CD4-positive, alpha-beta T cell (primary cell): ENCODE measurements at places on chromosomes 7 and 10.

DNA sequence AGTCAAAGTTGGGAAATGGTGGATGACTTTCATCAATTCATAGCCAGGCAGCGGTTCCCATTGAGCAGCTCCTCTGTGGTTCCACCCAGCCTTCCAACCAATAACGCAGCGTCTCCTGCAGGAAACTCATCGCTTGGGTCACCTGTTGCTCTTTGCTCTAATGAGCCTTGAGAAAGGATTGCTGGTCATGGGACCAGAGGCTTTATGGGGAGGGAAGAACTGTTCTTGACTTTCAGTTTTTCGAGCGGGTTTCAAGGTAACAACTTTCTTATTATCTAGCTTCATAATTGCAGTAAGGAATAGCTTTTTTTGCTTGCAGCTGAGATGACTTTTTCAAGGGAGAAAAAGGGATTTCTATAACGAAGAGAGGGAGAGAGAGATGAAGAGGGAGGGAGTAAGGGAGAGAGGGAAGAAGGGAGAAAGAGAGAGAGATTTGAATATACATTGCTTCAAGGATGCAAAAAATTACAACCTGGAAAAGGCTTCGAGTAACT, 405 bp upstream of the ENTPD1 start:
- H3K4me3 ChIP-seq = peak overlapping the region; percentile 38
- no peaks in the 10 kb centered on the region for H3K36me3 ChIP-seq
- peaks cover 2% of the 10 kb centered on the region for H3K4me1 ChIP-seq
- H3K27ac ChIP-seq = no peak overlapping the region

DNA sequence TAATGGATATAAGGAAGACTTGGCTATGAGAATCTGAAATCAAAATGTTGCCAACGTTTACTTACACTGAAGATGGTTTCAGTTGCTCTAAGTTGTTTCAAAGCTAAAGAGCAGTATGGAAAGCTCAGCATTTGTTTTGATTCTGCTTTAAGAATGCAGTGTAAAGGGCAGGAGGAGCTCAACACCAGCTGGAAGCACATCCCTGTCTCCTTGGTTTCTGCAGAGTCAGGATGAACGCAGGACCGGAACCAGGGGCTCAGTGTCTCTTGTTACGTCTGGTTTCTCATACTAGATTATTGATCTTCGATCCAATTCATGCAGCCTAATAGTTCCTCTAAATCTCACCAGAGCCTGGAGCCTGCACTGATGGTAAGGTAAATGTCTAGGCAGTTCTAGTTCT, 24.1 kb downstream of the ZRANB1 start:
- no peak overlapping the region for H3K4me3 ChIP-seq
- peaks cover 40% of the 10 kb centered on the region for H3K36me3 ChIP-seq
- H3K27ac ChIP-seq = no peak overlapping the region
- no peaks in the 10 kb centered on the region for H3K27me3 ChIP-seq

DNA sequence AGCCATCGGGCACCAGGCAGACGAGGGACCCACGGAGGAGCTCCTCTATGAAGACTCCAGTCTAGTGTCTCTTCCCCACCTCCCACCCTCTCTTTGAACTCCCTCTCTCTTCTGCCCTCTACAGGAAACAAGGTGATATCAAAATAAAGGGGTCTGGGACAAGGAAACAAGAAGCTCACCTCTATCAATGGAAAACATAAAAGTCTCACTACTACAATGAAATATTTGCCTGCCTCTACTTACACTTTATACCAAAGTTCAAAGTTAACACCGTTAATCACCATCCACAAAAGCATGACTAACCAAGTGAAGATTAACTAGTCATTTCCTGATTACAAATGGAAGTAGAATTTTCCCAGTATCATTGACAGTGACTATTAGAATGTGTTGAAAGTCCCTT, 82.2 kb downstream of the PARD3 start:
- no peaks in the 10 kb centered on the region for H3K27me3 ChIP-seq
- H3K4me3 ChIP-seq = no peak overlapping the region
- no peaks in the 10 kb centered on the region for H3K4me1 ChIP-seq
- no peak overlapping the region for H3K27ac ChIP-seq

GRCh38 chr7:71753956-71754664, 622.2 kb downstream of the GALNT17 start:
- DNase-seq = no peak
- no peaks in the 10 kb centered on the region for H3K36me3 ChIP-seq
- H3K4me1 ChIP-seq = peaks cover 2% of the 10 kb centered on the region
- H3K27me3 ChIP-seq = peaks cover 9% of the 10 kb centered on the region
- no peak overlapping the region for H3K27ac ChIP-seq

GRCh38 chr10:4649471-4649870, 176.5 kb upstream of the AKR1E2 start:
- H3K4me3 ChIP-seq = no peak overlapping the region
- peaks cover 5% of the 10 kb centered on the region for H3K4me1 ChIP-seq
- no peak for DNase-seq
- no peak overlapping the region for H3K27ac ChIP-seq
- H3K36me3 ChIP-seq = no peaks in the 10 kb centered on the region

GRCh38 chr7:136845899-136846465, 22.5 kb upstream of the CHRM2 start:
- no peaks in the 10 kb centered on the region for H3K4me1 ChIP-seq
- H3K27ac ChIP-seq = no peak overlapping the region
- no peak for DNase-seq
- no peak overlapping the region for H3K4me3 ChIP-seq

GRCh38 chr7:151374139-151374538, 32.5 kb downstream of the NUB1 start:
- H3K4me3 ChIP-seq = no peak overlapping the region
- no peaks in the 10 kb centered on the region for H3K27me3 ChIP-seq
- peaks cover 81% of the 10 kb centered on the region for H3K36me3 ChIP-seq
- no peaks in the 10 kb centered on the region for H3K4me1 ChIP-seq

- H3K4me3 ChIP-seq = no peak overlapping the region
- no peaks in the 10 kb centered on the region for H3K4me1 ChIP-seq
- no peaks in the 10 kb centered on the region for H3K27me3 ChIP-seq
- no peak for DNase-seq
- no peaks in the 10 kb centered on the region for H3K36me3 ChIP-seq
Measured at GRCh38 chr10:52438119-52438518, 124.0 kb downstream of the DKK1 start.
